ENCODE measurements at places on chromosomes 2 and 18.

DNA sequence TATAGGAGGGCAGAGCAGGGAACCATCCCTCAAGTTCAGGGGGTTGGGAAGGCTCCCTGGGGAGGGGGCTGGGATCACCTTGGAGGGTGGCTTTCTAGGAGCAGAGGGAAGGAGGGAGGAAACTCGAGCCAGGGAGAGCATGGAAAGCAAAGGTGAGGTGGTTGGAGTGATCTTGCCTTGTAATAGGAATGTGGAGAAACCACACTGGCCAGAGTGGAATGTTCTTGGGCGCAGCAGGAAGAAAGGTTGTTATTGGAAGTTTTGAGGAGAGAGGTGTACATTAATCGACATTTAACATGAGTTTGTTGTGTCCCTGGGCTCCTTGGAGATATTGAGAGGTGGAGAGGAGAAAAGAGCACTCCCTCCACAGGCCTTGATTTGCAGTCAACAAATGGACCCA lies 272.2 kb downstream of the PRKCE start:
- DNase-seq: no peak

GRCh38 chr18:62526098-62527025 lies 3.5 kb downstream of the ZCCHC2 start:
- no peak for DNase-seq

DNA sequence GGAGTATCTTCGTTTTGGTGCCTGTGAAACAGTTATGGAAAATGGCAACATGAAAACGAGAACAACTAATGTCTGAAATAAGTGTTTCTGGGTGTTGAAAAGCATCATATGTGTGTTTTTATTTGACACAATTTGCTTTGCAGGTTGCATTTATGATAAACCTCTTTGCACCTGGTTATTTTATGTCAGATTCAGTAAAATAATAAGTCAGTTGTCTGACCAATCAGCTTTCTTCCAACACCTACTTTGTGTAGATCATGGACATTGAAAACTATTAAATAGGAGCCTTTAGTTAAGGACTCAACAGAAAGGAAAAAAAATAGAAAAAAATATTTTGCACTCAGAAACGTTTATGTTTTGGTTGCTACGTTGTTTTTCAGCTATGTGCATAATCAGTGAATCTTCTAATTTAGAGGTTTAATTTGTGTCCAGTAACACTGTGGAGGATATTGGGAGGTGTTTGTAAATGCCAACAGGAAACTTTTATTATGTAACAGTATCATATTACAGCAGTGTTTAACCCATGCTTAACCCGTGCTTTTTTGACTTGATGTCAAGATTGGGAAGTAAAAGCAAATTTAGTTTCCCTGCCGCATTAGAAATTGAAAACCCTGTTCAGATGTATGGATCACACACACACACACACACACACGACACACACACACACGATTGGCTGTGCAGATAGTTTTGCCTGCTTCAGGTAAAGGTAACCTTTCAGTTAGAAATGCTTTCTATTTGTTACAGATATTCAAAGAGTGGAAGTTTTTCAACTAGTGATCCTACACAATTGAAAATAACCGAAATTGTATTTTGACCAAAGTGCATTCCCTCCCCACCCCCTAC lies 2.6 kb downstream of the PKP4 start:
- DNase-seq: no peak

DNA sequence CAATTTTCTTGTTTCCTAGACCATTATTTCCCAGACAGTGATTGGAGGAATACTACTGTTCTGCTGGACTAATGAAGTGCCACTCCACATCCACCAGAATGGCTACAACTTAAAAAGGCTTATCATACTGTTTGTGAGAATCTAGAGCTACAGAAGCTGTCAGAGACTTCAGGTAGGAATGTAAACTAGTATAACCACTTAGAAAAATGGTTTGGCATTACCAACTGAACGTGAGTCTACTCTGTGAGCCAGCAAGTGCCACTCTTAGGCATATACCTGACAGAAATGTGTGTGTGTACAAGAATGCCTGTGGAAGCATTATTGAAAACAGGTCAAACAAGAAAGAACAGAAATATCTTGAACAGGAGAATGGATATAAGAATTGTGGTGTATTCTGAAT lies 4.2 kb upstream of the SCN3A start:
- no peak for DNase-seq

DNA sequence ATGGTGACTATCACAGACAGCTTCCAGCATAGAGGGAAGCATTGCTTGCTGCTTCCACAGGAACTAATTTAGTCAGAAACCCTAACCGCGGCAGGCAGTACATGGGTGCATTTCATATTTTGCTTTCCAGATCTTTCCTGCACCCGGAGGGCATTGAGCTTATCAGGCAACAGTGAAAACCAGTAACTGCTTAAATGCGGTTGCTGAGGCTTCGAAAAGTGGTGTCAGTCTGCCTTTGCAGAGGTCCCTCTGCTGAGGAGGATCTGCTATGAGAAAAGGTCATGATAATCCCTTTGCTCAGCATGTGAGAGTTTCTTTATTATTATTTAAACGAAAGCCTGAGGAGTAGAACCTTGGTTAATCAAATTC lies 44.6 kb upstream of the ROCK2 start:
- DNase-seq: no peak

DNA sequence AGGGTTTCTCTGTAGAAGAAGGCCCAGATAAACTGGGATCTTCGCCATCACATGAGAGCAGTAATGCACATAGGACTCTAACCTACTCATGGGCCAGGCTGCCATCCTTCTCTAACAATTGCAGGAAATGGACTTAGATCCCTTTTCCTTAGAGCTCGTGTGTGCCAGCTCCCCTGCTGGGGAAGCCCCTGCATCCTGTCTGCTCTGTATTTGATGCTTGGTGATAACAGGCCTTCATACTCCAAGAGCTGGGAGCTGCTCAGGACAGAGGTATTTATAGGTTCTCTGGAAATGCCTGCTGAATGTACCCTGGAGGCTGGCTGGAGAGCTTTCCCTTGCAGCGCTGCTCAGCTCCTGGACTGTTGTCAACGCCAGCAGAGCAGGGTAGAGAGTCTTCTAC lies 249.6 kb downstream of the MTX2 start:
- DNase-seq: no peak

DNA sequence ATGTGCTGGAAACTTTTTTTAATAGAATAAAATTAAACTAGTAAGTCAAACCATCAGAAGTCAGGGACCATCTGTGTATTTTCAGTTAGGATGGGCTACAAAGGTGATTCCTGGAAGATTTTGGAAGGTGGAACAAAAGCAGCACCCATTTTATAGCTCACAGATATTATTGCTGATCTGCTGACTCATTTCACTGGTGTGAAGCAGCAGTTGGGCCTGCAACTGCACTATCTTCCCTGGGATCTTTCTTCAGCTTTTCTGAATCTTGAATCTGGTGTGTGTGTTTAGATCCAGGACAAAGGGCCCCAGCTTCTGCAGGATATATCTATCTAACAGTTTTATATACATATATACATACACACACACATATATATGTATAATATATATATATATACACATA lies 35.6 kb upstream of the BCL11A start:
- no peak for DNase-seq

DNA sequence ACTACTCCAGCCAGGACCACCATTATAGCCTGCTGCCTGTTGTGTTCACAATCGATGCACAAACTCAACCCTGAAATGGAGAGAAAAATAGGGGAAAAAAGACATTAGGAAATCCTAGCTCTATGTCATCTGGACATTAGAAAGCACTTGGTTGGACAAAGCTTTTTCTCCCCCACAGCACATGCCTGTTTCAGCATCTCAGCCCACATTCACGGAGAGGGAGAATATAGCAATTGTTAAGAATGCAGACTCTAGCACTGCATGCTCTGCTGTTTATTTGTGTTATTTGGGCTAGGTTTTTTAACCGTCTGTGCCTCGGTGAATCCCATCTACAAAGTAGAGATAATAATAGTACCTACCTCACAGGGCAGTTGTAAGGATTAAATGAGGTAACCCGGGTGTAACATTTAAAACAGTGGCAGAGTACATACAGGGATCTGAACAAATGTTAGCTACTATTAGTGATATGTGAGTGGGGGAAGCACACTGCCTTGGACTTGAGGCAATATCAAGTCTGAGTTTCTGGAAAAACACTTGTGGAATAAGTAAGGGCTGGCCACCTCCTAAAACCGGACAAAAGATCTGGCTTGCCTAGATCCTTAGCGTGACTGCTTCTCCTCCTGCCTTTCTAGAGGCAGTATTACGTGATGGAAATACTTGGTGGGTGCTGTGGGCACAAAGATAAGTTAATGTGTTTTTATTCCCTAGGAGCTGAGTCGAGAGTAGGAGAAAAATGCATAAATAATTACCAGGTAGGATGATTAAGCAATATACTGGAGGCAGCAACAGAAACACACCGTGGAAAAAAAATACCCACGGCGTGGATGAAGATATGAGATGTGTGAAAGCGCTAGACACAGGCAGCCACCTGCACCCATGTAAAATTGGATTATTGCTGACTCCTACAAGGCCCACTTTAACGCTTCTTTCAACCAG lies 1.0 kb upstream of the PPP1CB start:
- no peak for DNase-seq

DNA sequence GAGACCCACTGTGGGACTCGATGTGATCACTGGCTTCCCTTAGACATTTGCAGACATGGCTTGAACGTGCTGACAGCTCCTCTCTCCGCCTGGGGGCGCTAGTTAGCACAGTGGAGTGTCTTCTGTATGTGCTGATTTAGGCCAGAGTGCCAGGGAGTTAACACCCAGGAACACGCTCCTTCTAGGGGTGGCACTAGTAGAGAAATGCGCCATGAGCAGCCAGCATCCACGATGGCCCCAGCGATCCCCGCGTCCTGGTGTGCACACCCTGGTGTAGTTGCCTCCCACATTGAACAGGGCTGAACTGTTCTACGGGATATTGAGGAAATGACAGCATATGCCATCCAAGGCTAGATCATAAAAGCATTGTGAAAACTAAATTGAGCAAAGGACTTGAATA lies 11.4 kb upstream of the NMUR1 start:
- DNase-seq: no peak

DNA sequence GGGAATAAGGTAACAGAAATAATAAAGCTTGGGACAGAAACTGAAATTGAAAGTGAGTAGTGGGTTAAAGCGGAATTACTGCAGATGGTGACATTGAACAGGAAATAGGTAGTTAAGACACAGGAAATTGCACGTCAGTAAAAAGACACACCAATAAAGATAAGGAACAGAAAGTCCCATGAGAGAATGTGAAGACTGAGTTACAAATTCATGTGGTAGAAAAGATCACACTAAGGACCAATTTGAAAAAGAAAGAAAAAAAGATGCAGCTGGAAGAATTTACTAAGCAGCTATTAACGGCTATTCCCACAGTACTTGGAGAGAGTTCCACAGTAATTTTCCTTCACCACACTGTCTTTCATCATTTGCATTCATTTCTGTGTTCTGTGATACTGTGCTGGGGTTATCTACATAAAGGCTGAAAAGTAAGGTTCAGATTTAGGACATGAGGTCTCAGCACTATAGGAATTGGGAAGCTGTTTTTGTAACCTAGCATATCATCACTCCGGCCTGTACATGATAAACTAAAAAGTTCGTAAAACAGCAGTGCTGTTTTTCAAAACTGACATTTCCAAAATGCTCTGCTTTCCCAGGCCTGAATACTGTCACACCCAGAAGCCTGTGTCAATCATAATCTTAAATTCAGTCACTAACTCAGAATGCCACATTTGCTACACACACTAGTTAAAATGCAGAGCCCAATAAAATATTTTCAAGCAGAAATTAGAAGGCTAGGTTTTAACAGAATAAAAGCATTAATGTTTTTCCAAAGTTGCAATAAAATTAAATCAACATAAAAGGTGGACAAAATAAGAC lies 42.9 kb downstream of the SRBD1 start:
- DNase-seq: no peak

- DNase-seq: no peak
Measured at GRCh38 chr18:7535436-7536205, 31.5 kb upstream of the PTPRM start.

GRCh38 chr2:163974766-163975165 lies 239.0 kb upstream of the FIGN start:
- DNase-seq: no peak

DNA sequence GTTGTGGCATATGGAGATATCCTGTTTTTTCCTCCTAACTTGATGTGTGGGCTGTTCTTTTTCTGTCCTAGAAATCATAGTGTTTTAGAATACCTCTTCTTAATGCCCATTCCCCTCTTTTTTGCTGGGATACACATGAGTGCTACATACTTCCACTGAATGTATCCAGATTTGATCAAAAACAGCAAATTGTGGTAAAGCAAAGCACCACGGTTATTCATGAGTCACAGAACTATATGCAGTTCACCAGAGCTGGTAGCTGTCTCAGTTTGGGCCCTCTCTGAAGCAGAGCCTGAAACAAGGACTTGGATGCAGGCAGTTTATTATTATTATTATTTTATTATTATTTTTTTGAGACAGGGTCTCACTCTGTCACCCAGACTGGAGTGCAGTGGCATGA lies 69.9 kb upstream of the CTLA4 start:
- DNase-seq: no peak
